ENCODE measurements at places on chromosomes 6 and 20.

- DNase-seq = no peak
Observed at GRCh38 chr6:149440735-149441671, 40.9 kb downstream of the SUMO4 start.

- no peak for DNase-seq
Observed at GRCh38 chr6:111805511-111806164, 67.6 kb downstream of the FYN start.

DNA sequence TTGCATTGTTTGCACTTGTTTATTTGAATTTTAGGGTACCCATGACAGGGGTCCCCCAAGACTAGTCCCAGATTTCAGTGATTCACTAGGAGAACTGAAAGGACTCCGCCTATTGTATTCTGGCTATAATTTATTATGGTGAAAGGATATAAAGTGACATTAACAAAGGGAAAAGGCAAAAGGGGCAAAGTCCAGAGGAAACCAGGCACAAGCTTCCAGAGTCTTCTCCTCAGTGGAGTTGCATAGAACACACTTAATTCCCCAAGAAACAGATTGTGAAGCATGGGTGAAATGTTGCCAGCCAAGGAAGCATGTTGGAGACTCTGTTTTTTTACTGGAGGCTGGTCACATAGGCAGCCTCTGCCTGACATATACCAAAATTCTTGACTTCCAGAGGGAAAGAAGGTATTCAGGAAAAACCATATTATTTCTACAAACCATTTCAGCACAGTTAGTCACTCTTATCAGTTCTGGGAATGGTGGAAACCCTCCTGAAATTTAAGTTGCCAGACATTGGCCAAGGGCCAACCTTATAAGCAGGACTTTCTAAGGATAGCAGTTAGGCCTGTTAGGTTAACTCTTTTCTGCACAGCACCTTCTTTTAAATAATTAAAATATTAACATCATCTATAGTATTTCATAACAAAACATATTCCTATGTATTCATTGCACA lies 71.8 kb downstream of the FIG4 start:
- DNase-seq = no peak

DNA sequence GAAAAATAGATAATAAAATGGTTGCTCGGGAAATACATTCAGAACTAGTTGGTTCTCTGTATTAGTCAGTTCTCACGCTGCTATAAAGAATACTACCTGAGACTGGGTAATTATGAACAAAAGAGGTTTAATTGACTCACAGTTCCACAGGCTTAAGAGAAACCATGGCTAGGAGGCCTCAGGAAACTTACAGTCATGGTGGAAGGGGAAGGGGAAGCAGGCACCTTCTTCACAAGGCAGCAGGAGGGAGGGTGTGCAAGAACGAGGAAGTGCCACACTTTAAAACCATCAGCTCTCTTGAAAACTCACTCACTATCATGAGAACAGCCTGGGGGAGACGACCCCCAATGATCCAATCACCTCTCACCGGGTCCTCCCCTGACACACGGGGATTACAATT lies 24.2 kb upstream of the SNX9 start:
- DNase-seq = no peak

DNA sequence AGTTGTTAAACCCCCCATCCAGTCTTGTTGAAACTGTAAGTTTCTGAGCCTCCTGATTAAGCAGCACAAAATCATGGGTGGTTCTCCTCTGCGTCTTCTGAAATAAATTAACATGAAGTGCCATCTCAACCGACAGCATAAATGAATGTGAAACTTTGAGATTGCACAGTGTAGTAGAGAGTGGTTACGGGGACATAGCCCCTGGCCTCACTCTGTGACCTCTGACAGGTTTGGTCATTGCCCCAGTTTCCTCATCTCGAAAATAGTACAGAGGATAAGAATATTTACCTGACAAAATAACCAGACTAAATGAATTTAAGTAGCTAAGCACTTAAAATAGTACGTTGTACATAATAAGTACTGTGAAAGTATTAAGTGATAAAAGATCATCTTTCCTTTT lies 19.1 kb downstream of the NKX2-4 start:
- DNase-seq = no peak

GRCh38 chr20:40637176-40637575 lies 51.9 kb downstream of the MAFB start:
- no peak for DNase-seq

DNA sequence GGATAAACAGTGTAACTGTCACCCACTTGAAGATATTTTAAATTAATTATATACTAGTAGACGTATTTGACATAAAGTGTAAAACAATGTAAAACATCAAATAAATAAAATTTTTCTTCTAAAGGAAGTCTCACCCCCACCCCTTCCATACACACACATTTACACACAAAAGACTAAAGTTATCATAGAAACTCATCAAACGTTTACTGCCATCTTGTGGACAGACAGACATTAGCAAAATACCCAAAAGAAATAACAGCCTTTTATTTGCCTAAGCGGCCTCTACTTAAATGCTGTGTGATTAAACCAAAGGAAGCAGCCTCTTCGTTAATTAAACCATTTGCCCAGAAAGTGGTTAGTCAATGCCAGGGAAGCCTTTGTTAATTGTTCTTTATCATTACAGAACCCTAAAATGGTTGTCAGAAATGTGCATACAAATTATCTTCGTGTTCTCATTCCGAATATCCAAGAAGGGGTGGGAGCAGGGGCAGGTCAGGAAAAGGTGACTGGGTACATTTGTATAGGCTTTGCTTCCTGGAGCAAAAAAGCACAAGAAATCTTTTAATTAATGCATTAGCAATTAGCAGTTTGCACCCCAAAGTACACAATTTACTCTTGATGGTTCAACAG lies 176.2 kb upstream of the SASH1 start:
- DNase-seq = no peak

DNA sequence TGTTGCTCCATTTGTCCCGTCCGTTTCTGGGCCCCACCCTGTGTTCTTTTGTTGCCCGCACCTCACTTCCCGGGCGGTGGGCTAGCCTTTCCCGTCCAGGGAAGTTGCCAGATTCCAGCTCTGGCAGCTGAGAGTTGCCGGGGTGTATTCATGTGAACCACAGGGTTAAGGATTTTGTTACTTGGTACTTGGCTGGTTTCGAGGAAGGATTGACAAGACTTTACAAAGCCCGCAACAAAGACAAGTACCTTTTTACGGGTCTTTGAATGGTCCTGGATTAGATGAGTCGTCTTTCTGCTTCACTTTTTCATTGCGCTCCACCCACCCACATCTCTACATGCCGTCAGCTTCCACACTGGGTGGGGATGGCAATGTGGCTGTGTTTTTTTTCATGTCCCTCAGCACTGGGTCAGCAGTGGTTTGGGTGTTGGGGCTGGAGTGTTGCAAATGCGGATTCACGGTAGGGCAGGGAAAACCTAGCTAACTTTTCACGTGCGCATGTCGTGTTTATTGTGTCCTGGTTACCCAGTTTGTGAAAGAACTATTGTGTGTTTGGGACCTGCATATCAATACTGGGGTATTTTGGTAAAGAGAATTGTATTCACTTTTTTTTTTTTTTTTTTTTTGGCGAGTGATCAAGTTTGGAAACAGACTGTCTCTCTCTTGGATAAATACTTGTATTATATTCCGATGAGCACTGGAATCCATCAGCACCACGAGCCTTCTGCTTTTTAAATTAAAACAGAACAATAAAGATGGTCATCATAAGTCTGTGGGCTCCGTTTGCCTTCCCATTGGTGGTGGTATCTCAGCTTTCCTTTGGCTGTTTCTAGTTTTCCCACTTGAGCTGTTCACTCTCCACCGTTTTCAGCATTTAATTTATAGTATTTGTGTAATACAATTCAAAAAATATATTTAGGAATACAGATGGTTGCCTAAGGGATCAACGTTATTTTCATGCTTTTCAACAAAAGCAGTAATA lies 1.2 kb downstream of the DUSP22 start:
- no peak for DNase-seq

GRCh38 chr6:36350082-36350481 lies 13.4 kb upstream of the BNIP5 start:
- DNase-seq = no peak

- DNase-seq = no peak
Observed at GRCh38 chr20:3660262-3661059, 2.7 kb downstream of the GFRA4 start.

DNA sequence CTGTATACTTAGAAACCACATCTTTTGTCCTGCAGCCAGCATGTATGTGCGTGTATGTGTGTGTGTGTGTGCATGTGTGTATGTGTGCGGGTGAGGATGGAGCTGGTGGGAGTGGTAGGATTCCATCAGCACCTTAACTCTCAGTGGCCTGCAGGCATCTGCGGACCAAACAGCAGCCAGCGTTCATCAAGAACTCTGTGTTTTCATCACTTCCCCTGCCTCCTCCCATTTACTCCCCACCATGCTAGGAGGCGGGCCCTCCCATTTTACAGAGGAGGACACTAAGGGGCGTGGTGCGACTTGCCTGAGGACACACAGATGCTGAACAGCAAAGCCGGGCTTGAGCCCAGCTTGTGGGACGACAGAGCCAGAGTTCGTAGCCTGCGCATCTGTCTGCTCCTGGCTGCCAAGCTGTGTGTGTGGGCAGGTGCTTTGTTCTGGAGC lies 8.9 kb downstream of the VSTM2L start:
- no peak for DNase-seq

DNA sequence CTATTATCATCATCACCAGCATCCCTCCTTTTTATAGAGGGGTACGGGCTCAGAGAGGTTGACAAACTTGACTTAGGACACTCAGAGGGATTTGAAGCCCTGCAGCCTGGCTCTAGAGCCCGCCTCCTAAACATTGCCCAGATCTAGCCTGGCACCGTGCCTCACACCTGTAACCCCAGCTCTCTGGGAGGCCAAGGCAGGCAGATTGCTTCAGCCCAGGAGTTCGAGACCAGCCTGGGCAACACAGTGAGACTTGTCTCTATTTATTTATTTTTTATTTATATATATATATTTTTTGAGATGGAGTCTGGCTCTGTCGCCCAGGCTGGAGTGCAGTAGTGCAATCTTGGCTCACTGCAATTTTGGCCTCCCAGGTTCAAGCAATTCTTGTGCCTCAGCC lies 6.3 kb upstream of the CSE1L start:
- no peak for DNase-seq

GRCh38 chr6:142045380-142046278 lies 87.1 kb upstream of the GJE1 start:
- DNase-seq = no peak

- no peak for DNase-seq
Observed at GRCh38 chr20:10157549-10157948, 61.1 kb upstream of the SNAP25 start.

- DNase-seq = no peak
Observed at GRCh38 chr6:52727908-52728307, 35.4 kb downstream of the GSTA2 start.

- DNase-seq = no peak
Observed at GRCh38 chr20:15333170-15333569, 995.8 kb upstream of the FLRT3 start.

GRCh38 chr6:134168590-134169208 lies 116.3 kb upstream of the SLC2A12 start:
- no peak for DNase-seq

DNA sequence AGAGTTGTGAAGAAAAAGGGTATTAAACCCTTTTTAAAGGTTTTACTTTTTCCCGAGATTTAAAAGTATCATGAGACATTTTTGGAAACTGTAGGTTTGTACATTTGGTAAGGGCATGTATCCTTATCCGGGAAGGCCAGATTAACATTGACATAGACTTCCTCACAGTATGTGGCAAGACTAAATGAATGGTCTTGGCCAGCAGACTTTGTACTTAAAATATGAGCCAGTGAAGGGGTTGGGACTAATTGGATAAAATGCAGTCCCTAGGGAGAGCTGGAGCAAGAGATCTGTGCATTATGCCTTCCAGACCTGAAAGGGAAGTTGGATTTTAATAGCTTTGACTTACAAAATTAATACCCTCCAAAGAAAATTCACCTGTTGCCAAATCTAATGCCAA lies 60.4 kb upstream of the CCN2 start:
- DNase-seq = no peak

DNA sequence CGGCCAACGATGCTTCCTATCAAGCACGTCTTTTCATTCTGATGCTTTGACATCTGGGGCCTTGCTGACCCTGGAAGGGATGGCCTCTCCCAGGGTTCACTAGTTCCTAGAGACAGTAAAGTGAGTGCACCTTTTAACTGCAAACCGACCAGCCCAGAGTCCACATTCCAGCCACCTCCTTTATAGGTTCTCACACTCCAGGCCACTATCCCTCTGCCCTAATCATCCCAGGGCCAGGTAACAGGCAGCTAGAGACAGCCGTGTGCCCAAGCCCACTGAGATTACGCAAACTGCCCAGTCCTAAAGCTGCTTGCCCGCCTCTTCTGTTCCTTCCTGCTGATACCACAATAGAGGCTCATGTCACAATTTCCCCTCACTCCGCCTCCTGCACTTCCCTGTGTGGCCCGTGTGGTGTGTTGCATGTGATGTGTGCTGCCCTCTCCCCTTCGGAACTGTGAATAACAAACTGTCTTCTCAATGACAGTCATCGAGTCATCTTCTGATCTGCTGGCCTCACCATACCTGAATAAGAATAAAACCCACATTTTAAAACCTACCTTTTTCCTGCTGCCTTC lies 123.7 kb upstream of the EXOC2 start:
- no peak for DNase-seq

- DNase-seq = no peak
Observed at GRCh38 chr6:121880831-121881230, 445.4 kb downstream of the GJA1 start.

- DNase-seq = no peak
Observed at GRCh38 chr20:24978513-24978912, 14.0 kb downstream of the APMAP start.

DNA sequence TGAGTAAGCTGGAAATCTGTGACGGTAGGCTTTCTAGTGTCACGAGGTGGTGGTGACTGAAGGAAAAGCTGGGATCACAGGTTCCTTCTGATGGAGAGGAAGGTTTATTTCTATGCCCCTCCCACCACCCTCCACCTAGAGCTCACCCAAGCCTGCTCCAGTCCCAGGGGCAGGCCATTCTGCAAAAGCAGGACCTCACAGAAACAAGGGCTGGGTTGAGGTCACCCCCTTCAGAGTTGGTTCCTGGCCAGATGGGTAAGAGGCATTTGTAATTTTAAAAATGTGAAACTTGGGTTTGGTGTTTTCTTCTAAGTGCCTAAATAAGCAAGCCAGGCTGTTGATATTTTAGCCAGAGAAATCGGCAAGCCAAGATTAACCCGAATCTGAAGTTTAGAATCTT lies 46.6 kb downstream of the KCTD20 start:
- no peak for DNase-seq

GRCh38 chr20:58900397-58900796 lies 47.9 kb downstream of the GNAS start:
- no peak for DNase-seq

- no peak for DNase-seq
Observed at GRCh38 chr6:150702675-150703074, 103.0 kb downstream of the PLEKHG1 start.

Data from stimulated activated CD4-positive, alpha-beta T cell treated with anti-CD3 and anti-CD28 coated beads, Interleukin-1b, Interleukin-23, amount 100 ng/mL, for 1 hour (primary cell).